ENCODE measurements at places on chromosomes 5 and 9.

DNA sequence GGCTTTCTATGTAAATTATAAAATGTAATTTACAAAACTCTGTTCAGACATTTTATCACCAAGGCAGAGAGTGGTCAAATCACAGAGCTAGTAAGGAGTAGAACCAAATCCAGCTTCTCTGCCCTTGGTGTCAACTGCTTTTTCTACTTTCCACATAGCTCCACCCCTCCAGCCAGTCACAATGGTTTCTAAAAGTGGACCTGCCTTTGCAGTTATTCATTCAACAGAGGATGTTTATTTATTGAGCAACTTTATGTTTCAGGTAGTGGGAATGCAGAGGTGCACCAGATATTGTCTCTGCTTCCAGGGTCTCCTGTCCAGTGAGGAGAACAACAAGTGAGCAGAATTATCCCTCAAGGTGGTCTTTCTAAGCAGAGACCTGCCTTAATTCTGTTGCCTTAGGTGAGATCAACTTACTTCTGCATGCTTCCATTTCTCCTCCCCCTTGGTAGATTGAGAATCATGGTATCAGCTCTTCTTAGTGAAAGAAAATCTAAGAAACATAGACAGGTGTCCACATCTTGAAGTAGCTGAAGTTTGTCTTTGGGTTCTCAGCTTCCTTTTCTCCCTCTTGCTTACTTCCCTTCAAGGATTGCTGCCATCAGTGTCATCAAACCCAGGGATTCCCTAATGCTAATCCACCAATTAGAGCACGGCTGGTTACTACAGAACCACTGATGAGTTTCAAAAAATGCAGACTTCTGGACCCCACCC, 17.2 kb upstream of the PDCD1LG2 start:
- no peak for DNase-seq

DNA sequence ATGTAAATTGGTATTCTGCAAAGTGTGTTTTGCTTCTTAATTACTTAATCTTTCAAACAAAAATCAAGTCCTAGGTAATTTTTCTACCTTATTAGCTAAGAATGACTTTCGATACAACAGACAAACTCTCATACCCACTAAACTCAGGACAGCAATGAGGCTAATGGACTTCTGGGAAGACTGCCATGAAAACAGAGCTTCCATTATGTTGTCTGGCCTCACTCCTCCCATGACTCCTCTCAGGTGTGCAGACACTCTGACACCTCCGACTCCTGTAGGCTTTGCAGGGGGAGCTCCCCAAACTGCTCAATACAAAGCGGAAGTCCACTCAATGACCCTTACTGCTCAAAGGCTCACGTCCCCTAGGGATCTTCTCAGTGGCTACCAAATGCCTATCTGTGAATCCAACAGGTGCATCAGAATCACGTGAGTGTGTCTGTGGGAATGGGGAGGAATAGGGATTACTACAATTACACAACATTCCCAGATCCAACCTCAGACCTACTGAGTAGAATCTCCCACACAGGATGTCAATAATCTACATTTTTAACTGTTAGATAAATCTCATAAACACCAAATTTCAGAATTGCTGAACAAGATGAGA, 289.9 kb downstream of the RAB3C start:
- DNase-seq: no peak

DNA sequence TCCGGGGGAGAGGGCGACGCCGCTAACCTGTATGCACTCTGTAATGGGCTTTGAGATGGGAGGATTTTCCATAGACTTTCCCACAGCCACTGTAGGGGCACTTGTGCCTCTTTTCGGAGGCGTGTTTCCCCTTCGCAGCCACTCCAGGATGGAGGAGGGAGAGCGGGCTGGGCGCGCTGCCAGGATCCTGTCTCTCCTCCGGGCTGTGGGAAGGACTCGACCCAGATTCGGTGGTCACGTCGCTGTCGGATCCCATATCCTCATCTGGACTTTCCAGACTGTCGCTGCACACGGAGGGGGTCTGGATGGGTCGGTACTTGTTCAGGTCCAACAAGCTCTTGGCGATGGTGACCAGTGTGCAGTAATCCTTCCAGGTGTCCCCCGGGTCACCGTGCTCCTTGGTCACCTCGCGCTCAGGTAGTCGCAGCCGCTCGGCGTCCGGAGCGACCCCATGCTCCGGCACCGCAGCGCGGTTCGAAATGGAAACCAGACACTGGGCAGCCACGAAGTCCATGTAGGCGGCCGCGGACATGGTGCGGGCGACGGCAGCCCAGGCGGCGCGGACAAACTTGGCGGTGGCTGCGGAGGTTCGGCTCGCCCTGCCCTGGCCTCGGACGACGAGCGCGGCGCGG, 1.5 kb downstream of the KLF9 start:
- DNase-seq: peak; percentile 72

GRCh38 chr5:139378941-139379361, 4.1 kb downstream of the SLC23A1 start:
- no peak for DNase-seq

DNA sequence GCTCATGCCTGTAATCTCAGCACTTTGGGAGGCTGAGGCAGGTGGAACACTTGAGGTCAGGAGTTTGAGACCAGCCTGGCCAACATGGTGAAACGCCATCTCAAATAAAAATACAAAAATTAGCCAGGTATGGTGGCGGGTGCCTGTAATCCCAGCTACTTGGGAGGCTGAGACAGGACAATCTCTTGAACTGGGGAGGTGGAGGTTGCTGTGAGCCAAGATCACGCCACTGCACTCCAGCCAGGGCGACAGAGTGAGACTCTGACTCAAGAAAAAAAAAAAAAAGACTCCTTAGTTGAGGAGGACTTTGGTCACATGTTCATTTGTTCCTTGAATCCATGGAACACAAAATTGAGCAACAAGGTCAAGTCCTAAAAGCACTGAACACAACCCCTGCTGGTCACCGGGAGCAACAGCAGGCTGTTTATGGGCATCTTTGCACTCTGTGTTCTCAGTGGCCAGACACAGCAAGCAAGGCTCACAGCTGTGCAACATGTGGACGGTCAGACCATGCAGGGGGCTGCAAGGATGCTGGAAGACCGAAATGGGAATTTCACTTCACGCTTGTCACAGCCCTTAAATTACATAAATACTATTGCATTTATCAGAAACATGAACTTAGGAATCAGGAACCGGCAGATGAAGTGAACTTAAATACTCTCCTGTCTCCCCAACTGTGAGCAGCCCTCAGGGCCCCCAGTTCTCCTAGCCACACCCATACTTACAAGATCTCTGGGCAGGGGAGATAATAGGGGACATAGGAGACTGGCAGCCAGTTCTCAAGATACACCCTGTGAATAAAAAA, 2.8 kb downstream of the GBGT1 start:
- DNase-seq: peak; percentile 52

DNA sequence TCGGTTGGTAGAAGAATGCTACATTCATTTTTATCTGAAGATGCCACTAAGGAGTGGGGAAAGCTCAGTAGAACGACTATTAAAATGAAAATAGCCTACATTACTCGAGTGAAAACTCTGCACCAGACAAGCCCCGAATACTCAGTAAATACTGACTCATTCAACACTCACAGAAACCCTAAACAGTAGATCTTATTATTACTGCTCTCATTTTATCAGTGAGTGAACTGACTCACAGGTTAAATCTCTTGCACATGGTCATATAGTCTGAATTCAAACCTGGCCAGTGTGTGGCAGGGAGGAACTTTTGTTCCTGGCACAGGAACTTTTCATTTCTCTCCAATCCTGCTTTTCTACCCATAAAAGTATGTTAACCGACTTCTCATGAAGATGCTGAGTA, 9.6 kb upstream of the PAPPA start:
- peak; percentile 68 for DNase-seq

DNA sequence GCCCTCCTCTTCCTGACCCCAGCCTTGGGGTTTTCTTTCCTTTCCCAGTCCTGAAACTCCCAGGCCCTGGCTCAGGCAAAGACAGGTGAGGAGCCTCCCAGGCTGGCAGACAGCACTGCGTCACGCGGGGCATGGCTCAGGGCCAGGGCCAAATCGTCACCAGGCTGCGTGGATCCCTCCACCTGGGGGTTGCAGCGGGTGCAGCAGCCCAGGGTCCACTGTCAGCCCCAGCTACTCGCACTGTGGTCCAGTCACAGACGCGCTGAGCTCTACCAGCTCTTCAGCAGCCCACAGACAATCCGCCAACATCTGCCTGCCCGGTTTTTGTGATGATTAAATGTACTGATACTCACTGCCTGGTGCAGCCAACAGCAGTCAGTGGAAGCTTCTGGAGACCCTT, 12.1 kb downstream of the FAM78A start:
- DNase-seq: no peak

DNA sequence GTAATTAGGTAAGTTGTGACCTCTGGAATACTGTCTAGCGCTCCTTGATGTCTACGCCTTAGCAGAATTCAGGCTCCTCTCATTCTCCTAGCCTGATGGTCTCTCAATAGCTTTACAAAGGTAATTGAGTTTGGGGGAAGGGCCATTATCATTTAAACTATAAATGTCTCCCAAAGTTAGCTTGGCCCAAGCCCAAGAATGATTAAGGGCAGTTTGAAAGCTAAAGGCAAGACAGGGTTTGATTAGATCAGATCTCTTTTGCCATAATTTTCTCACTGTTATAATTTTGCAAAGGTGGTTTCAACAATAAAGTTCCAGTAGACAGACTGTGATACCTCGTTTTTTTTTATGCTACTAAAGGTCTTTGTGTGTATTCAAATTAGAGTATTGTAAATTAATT, 3.7 kb upstream of the SLC30A5 start:
- DNase-seq: no peak

DNA sequence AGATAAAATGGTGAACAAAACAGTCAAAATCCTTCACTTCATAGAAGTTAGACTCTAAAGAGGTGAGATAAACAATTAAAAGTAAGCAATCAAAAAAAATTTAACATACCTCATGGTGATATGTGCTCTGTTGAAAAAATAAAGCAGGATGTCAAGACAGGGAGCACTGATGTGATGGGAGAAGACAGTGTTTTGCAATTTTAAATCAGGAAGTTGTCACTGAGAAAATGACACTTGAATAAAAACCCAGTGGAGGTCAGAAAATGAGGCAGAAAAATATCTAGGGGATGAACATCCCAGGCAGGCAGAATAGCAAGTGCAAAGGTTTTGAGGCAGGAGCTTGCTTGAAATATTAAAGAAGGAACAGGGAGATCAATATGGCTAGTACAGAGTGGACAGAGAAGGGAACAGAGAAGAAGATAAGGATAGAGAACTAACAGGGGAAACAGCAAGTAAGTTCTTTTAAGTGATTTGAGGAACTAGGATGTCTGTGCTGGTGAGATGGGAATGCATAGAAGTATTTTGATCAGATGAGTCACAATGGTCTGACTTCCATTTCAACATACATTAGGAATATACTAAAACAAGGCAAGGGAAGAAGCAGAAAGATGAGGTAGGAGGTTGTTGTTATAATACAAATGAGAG, 130.4 kb downstream of the CHSY3 start:
- DNase-seq: peak; percentile 71

GRCh38 chr5:5078009-5078897, 61.9 kb upstream of the ADAMTS16 start:
- DNase-seq: no peak

GRCh38 chr5:113117543-113118115, 141.0 kb downstream of the DCP2 start:
- DNase-seq: no peak

- DNase-seq: no peak
Measured at GRCh38 chr9:131995382-131995781, 84.3 kb downstream of the MED27 start.

DNA sequence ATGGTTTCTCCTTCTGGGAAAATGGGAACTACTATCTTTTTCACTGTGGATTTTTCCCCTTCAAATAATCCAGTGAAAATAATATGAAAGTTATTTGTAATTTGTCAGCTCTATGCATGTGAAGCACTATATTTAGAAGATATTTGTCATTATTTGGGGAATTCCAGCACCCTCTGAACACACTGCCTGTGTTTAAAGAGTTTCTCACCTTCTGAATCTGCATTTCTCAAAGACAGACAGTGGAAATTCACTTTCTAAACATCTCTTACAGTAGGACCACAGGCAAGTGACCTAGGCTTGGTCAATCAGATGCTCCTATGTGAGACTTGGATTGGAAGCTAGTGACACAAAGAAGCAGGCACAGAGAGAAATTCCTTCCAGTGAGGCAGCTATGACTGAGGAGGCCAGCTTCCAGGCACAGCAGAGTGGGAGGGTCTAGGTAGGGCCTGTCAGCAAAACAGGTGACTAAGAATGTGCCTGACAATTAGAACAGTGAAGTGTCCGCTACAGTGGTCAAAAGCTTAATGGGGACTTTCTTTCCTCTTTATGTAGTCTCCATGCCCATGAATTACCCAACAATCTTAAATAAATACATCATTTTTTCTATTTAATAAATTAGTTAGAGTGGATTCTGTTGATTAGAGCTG, 167.2 kb downstream of the HMHB1 start:
- no peak for DNase-seq

DNA sequence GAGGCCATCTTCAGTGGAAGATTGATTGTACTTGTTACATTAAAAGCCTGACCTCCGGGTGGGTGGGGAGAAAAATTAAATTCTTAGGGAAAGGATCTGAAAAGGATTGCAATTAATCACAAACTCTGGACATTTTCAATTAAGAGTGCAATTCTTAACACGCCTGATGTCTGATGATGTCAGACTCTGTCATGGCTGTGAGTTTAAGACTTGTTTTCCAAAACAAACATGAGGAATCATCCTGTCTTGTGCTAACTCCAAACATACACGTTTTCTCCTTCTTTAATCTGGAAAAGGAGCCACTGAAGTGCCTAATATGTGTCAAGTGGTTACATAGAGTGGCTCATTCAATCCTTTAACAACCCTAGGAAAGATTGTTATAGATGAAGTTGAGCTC, 60.4 kb upstream of the SMIM23 start:
- no peak for DNase-seq

- DNase-seq: peak; percentile 14
Measured at GRCh38 chr9:100425758-100426157, 1.2 kb upstream of the MSANTD3 start.

DNA sequence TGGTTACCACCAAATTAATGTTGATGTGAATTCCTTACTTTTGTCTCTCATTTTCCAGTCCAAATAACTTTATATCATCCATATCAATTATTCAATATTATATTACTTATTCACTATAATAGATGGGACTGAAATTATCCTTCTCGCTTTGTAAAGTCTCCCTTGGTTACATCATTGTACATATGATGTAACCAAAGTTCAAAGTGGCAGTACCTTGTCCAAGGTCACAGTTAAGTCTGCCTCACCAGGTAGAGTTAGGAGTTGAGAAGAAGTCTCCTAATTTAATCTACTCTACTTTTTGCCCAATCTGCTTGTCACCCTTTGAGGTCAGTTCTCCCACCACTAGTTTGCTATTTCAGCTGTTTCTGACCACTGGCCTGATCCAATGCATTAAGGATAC, 83.7 kb upstream of the CLINT1 start:
- no peak for DNase-seq

- DNase-seq: no peak
Measured at GRCh38 chr5:140328036-140328764, 18.2 kb downstream of the HBEGF start.
